Fibroblast of skin of left biceps (primary cell): ENCODE measurements at places on chromosomes 4 and X.

- DNase-seq = no peak
Observed at GRCh38 chr4:158193171-158193749, 17.0 kb upstream of the TMEM144 start.

DNA sequence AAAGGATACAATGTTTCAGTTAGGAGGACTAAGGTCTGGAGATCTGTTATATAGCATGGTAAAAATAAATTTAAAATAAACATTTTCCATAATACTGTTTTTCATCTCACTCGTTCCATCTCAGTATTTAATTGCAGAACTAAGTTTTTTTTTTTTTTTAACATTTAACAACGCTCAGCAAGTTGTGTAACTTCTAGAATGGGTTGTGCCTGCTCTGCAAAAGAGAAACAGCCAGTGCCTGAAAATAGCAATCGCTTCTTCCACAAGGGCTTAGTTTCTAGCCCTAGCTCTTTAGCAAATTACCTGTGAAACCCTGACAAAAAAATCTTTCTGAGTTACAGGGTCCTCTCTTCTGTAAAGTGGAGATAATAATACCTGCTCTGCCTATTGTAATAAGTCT lies 41.9 kb downstream of the CNGA1 start:
- DNase-seq = no peak

GRCh38 chr4:54958236-54958635 lies 167.2 kb downstream of the KDR start:
- DNase-seq = no peak

- DNase-seq = no peak
Observed at GRCh38 chr4:109969087-109969486, 56.4 kb downstream of the EGF start.

DNA sequence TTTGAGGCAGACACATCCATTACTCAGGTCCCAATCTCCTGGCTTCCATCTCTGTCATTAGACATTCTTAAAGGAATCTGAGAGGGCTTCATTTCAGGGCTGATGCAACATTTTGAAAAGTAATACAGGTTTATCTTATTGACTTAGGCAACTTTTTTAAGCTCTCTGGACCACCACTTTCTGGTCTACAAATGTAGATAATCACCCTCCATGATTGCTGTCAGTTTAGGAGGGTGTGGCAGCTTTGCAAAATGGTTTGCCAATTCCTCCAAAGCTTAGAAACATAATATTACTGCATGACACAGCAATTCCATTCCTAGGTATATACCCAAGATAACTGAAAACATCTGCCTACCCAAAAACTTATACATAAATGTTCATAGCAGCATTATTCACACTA lies 77.6 kb downstream of the ARHGAP6 start:
- DNase-seq = no peak

DNA sequence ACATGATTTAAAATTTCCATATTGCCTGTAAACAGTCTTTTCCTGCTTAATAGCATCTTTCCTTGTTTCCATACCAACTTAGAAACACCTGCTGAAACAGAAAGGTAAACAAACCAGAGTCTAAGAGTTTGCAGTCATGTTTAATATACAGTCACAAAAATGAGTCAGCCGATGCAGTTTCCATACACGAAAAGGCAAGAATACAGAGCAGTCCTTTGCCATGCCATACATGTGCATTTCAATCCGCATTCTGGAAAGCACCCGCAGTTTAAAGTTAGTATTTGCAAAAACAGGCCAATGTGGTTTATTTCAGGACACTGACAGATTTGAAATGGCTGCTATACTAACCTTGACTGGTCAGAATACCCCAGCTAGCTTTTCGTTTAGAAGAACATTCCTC lies 32.1 kb downstream of the ASB5 start:
- no peak for DNase-seq

DNA sequence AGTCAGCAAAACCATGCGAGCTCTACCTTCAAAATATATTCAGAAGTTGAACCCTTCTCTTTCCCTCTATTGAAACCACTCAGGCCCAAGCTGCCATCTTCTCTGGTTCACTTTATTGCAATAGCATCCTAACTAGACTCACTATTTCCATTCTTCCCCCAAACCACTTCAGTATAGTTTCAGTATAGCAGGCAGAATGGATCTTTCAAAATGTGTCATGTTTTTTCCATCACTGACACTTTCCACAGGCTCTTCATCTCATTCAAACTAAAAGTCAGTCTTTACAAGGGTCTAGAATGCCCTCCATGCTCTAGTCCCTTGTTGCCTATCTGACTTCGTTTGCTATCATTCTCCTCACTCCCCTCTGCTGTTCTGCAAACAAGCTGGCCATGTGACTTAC lies 274.4 kb downstream of the IDS start:
- no peak for DNase-seq

DNA sequence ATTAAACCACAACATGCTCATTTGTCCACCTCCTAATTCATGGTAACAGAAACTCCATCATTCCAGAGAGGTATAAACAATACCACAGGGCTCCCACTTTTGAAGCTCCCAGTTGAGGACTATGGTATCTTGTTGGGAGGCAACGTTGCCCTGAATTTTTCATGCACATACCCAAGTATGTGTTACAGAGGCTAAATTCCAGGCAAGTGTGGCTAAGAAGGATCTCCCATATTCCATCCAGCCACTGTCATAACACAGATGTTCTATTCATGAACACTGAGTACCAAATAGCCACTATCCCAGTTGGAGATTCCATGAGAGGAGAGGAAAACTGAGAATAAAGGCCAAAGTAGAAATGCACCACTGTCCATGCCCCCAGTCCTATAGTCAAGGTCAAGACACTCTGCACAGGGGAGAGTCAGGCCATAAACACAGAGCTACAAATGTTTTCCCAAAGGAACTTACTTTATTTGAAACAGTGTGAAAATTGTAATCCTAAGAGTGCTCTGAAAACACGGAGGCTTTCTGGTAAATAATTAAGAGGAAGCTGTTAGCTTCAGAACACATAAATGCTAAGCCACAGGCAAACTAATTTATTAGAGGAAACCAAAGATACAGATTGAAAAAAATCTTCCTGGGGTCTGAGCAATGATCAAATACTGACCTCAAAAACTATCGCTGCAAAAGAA lies 42.4 kb upstream of the TMPRSS11B start:
- no peak for DNase-seq

- no peak for DNase-seq
Observed at GRCh38 chr4:1487106-1487505, 80.9 kb upstream of the NKX1-1 start.

- no peak for DNase-seq
Observed at GRCh38 chr4:87697272-87697671, 47.2 kb downstream of the DMP1 start.

DNA sequence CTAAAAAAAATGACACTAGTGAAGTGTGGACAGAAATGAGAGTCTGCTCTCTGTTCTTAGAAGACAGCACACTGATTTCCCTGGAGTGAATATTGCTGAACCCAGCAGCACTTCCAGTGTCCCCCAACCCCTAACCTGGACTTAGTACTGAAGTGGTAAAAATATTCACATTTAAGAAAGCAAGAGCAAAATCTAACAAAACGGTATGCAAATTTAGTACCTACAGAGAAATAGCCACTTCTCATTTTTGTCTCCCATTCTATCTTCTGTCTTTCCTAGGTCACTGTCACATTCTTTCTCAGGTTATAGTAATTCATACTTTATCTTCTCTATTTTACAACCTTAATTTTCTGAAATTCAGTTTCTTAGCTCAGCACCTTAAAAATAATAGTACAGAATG lies 274.7 kb downstream of the CFAP299 start:
- DNase-seq = no peak

DNA sequence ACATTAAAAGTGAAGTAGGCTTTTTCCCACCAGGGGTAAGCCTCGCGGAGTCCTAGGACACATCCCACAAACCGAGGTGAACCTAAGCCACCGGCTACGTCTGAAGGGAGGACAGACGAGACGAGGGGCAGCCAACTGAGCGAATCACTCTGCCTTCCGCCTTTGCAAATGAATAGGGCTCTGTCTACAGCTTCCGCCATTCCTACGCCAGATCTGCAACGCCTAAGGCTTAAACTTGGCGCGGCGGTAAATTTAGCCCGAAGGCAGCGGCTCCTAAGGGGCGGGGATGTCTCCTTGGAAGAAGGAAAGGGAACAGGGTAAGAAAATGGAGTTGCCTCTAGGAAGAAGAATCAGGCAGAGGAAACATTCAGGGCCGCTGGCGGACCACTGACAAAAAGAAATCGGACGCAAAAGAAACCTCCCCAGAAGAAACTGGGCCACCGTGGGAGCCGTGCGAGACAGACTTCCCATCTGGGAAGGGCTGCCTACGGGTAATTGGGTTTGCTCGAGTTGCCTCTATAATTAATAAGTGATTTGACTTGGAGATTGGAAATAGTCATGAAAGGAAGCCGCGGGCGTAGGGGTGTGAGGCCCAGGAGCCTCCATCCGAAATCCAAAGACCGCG lies 90.5 kb downstream of the BCOR start:
- DNase-seq = no peak

DNA sequence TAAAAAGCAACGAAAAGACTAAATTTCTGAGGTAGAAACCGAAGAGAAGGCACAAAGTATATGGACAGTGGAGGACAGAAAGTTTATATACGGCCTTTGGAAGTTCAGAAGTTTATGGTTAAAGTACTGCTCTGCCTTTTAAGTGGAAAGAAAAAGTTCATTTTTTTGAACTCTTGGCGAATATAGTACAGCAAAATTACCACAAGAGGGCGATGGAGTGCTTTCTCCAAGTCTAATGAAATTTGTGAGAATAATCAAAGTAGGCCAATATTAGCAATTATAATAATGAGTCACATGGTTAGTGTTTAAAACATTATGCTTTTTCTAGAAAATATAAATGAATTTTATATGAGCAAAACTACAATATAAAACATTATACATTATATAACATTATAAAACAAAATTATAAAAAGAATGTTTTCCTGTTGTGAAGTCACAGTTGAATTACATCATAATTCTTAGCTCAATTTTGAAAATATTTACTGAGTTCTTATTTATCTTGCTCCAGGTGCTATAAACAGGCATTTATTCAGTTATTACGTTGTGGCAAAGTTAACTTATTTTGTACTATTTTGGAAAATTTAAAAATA lies 136.2 kb upstream of the BMPR1B start:
- no peak for DNase-seq

- DNase-seq = no peak
Observed at GRCh38 chr4:120842031-120842430, 80.5 kb downstream of the PRDM5 start.

DNA sequence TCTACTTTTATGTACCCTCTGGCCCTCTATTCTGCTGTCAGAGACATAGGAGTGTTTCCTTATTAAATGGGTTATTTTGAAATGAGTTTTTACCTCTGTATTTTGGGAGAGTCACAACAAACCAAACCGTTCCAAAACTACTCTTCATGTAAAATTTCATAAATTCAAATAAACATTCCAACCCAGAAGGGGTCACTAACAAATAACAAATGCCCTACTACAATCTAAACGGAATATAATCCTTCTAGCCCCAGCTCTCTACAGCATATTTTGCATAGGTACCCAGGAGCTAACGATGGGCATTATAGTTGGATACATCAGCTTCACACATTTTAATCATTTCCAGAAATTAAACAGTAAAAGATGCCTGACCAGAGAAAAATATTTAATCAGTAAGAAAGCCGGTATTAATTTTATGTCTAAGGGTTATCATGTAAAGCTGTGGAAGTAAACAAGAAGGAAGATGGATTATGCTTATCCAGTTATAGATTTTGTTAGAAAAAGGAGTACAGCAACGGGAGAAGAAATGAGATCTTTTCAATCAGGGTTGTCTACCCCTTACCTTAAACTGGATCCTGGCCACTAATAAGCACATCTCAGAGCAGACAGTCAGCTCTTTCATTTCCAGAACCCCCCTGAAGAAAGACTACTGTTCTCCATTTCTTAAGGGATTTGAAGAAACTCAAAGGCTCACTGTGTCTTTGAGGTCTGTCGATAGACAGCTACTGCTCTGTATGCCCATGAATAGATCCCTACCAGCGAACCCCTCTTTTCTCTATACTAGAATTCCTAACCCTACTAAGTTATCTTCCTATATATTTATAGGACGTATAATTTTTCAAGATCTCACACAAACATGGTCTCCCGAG lies 1.2 kb downstream of the UGDH start:
- no peak for DNase-seq

GRCh38 chrX:47061238-47061919 lies 16.9 kb upstream of the RGN start:
- no peak for DNase-seq

DNA sequence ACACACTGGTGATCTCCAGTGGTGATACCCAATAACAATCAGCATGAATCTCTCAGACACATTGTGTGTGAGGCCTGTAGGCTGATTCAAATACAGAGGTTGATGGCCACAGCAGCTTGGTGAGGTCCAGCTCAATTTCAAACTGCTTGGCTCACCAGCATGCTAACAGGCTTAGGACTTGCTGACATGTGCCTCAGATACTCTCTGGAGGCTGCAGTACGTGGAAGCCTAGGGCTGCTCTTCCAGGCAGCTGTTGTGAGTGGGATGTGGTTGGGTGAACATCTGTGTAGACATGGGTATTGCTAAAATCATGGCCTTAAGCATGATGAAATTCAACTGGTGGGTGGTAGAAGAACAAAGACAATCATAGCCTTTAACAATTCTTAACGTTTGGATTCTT lies 4.3 kb downstream of the CXCL9 start:
- DNase-seq = no peak

DNA sequence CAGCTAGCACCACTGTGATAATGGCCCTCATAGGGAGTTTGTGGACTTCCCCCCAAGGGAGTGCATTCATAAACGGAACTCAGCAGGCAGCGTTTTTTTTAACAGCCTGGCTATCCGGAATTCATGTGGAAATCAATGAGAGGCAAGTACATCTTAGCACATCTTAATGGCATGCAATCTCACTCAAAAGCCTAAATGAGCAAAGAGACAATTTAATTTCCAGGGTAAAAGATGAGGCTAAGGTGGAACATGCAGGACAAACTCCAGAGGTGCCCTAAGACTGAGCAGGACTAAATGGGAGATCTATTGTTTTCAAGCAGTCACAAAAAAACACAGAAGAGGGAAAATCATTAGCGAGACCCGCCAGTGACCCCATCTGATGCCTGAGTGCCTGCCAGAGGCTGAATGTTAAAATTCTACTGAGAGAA lies 243.5 kb upstream of the KCNIP4 start:
- no peak for DNase-seq

GRCh38 chr4:154502111-154502510 lies 10.5 kb upstream of the DCHS2 start:
- no peak for DNase-seq

GRCh38 chr4:119191505-119191904 lies 21.0 kb upstream of the USP53 start:
- DNase-seq = no peak

- DNase-seq = no peak
Observed at GRCh38 chrX:136268051-136269048, 17.1 kb upstream of the MAP7D3 start.

DNA sequence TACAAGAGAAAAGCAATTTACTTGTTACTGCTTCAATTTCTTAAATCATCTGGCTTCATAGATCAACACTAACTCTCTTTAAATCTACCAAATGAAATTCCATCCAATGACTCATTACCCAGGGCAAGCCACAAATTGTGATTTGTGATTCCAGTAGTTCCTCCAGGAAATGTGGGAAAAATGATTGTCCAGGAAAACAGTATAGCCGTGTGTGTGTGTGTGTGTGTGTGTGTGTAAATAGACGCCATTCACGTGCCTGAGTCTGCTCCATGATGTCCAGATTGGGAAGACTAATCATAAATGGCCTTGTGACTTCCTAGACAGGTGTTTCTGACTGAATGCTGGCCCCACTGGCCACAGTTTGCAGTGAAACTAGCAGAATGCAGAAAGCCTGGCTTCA lies 121.3 kb downstream of the HS6ST2 start:
- peak; percentile 72 for DNase-seq
